ENCODE measurements at places on chromosomes 2 and 18.
A peak's percentile ranks its signal among the peaks of the same experiment; 100 is the strongest.

GRCh38 chr2:118705032-118705431, 142.4 kb downstream of the EN1 start:
- H3K36me3 ChIP-seq, result no peaks in the 10 kb centered on the region
- no peak overlapping the region for H3K4me3 ChIP-seq
- peaks cover 7% of the 10 kb centered on the region for H3K27me3 ChIP-seq

DNA sequence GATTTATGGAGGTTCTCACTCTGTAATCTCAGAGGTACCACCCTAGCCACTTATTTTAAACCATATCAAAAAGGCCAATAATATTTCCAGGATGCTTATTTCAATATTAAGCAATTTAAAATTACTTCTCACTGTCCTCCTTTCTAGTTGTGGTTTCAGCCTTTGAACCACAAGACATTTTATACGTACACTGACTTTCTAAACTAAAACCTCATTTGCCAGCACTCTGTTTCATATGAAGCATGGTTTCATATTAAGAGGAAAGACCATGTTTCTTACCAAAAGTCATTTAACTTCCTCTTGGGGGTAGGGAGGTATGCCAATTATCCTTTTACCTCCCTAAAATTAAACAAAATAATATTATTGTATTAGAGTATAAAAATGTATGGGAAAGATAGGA, 399.8 kb downstream of the CDH7 start:
- no peak for DNase-seq
- no peaks in the 10 kb centered on the region for H3K27me3 ChIP-seq
- no peak overlapping the region for H3K27ac ChIP-seq
- H3K4me3 ChIP-seq, result no peak overlapping the region
- H3K4me1 ChIP-seq, result no peaks in the 10 kb centered on the region
- H3K36me3 ChIP-seq, result no peaks in the 10 kb centered on the region

GRCh38 chr2:48124592-48124991, 218.3 kb upstream of the FBXO11 start:
- no peaks in the 10 kb centered on the region for H3K4me1 ChIP-seq
- no peaks in the 10 kb centered on the region for H3K36me3 ChIP-seq
- H3K27me3 ChIP-seq, result peaks cover 1% of the 10 kb centered on the region
- H3K27ac ChIP-seq, result no peak overlapping the region
- H3K4me3 ChIP-seq, result no peak overlapping the region

DNA sequence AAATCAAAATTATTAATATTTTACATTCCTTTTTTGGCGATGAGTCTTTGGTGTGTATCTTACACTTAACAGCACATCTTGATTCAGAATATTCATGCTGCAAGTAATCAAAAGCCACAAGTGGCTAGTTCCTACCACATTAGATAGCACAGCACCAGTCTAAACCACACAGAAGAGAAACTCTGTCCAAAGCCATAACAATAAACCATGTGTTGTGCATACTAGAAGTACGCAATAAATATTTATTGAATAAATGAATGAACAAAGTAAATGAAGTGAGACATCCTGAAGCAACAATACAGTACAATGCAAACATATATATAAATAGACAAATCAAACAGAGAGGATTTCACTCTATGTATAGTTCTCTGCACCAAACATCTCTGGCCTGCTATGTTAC, 287.3 kb downstream of the EXOC6B start:
- no peak overlapping the region for H3K4me3 ChIP-seq
- H3K27ac ChIP-seq, result no peak overlapping the region
- no peaks in the 10 kb centered on the region for H3K27me3 ChIP-seq
- DNase-seq, result no peak
- H3K36me3 ChIP-seq, result peaks cover 28% of the 10 kb centered on the region

GRCh38 chr2:168422584-168422983, 33.5 kb upstream of the CERS6 start:
- no peak overlapping the region for H3K27ac ChIP-seq
- H3K4me3 ChIP-seq, result no peak overlapping the region
- no peaks in the 10 kb centered on the region for H3K27me3 ChIP-seq
- peaks cover 3% of the 10 kb centered on the region for H3K36me3 ChIP-seq
- peaks cover 30% of the 10 kb centered on the region for H3K4me1 ChIP-seq

GRCh38 chr18:79983793-79984192, 4.6 kb downstream of the TXNL4A start:
- peak overlapping the region; percentile 85 for H3K27ac ChIP-seq
- peaks cover 76% of the 10 kb centered on the region for H3K4me1 ChIP-seq
- DNase-seq, result no peak
- H3K36me3 ChIP-seq, result no peaks in the 10 kb centered on the region

- H3K27me3 ChIP-seq, result peaks cover 3% of the 10 kb centered on the region
- no peaks in the 10 kb centered on the region for H3K36me3 ChIP-seq
- peak overlapping the region; percentile 17 for H3K27ac ChIP-seq
Observed at GRCh38 chr2:159106109-159106508, 137.7 kb downstream of the TANC1 start.

GRCh38 chr2:132725748-132726147, 55.7 kb upstream of the LYPD1 start:
- H3K4me1 ChIP-seq, result no peaks in the 10 kb centered on the region
- no peak for DNase-seq
- no peak overlapping the region for H3K27ac ChIP-seq
- no peak overlapping the region for H3K4me3 ChIP-seq
- no peaks in the 10 kb centered on the region for H3K36me3 ChIP-seq

DNA sequence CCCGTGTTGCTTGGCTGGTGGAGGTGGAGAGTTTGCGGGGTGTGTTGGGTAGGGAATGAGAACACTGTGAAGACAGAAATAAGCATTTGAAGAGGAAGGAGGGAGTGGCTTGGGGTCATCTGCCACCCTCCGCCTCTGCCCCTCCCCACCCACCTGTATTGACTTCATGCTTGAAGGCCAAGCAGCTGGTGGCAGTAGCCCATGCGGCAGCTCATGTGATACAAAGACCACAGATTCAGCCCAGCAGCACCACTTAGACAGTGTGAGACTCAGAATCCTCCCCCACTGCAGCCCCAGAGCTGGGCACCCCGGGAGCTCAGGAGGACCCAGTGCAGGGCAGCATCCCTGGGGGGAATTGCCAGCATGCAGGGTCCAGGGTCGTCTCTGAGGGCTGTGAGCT, 15.4 kb downstream of the NPPC start:
- H3K4me1 ChIP-seq, result peaks cover 14% of the 10 kb centered on the region
- no peaks in the 10 kb centered on the region for H3K27me3 ChIP-seq
- no peak for DNase-seq
- no peaks in the 10 kb centered on the region for H3K36me3 ChIP-seq
- H3K4me3 ChIP-seq, result no peak overlapping the region
- no peak overlapping the region for H3K27ac ChIP-seq

DNA sequence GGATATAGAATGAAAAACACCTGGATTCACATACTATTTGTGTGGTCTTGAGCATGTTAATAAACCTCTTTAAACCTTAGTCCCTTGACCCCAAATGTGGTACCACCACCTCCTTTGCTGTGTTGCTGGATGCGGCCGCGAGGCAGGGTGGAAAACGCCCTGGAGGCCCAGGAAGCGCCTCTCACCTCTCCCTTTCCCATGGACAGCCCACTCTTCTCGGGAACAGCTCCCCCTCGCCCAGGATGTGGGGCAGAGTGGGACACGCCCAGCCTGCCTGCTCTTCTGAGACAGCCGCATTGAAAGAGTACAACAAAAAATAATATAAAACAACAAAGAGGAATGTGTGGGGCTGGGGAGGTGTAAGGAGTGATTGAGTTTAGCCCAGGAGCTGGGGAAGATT, 549.0 kb upstream of the ID2 start:
- no peak for DNase-seq
- H3K36me3 ChIP-seq, result no peaks in the 10 kb centered on the region
- H3K4me3 ChIP-seq, result no peak overlapping the region
- peaks cover 16% of the 10 kb centered on the region for H3K4me1 ChIP-seq
- H3K27me3 ChIP-seq, result no peaks in the 10 kb centered on the region

GRCh38 chr2:128535953-128536352, 217.3 kb upstream of the HS6ST1 start:
- no peak for DNase-seq
- H3K36me3 ChIP-seq, result no peaks in the 10 kb centered on the region
- no peaks in the 10 kb centered on the region for H3K27me3 ChIP-seq
- H3K4me3 ChIP-seq, result no peak overlapping the region

- peaks cover 6% of the 10 kb centered on the region for H3K4me1 ChIP-seq
- no peaks in the 10 kb centered on the region for H3K27me3 ChIP-seq
- H3K36me3 ChIP-seq, result no peaks in the 10 kb centered on the region
- no peak for DNase-seq
- no peak overlapping the region for H3K4me3 ChIP-seq
- no peak overlapping the region for H3K27ac ChIP-seq
Observed at GRCh38 chr2:231204146-231204545, 5.7 kb downstream of the ARMC9 start.

GRCh38 chr2:199219551-199219950, 238.2 kb downstream of the SATB2 start:
- H3K36me3 ChIP-seq, result no peaks in the 10 kb centered on the region
- H3K4me3 ChIP-seq, result no peak overlapping the region
- no peaks in the 10 kb centered on the region for H3K27me3 ChIP-seq

GRCh38 chr2:13128139-13128538, 411.4 kb downstream of the TRIB2 start:
- DNase-seq, result no peak
- no peaks in the 10 kb centered on the region for H3K36me3 ChIP-seq
- peaks cover 26% of the 10 kb centered on the region for H3K27me3 ChIP-seq
- no peak overlapping the region for H3K4me3 ChIP-seq

GRCh38 chr2:232444409-232445148, 11.4 kb upstream of the ALPI start:
- no peak overlapping the region for H3K27ac ChIP-seq
- H3K36me3 ChIP-seq, result no peaks in the 10 kb centered on the region
- H3K27me3 ChIP-seq, result no peaks in the 10 kb centered on the region
- DNase-seq, result peak; percentile 38

- no peak overlapping the region for H3K4me3 ChIP-seq
- DNase-seq, result no peak
- H3K27ac ChIP-seq, result no peak overlapping the region
Observed at GRCh38 chr2:215727507-215728503, 285.5 kb downstream of the MREG start.

- H3K4me3 ChIP-seq, result no peak overlapping the region
- no peak for DNase-seq
- H3K36me3 ChIP-seq, result peaks cover 17% of the 10 kb centered on the region
- no peak overlapping the region for H3K27ac ChIP-seq
Observed at GRCh38 chr2:228938629-228939028, 332.5 kb downstream of the PID1 start.

- H3K27ac ChIP-seq, result no peak overlapping the region
- no peak overlapping the region for H3K4me3 ChIP-seq
- no peak for DNase-seq
- no peaks in the 10 kb centered on the region for H3K4me1 ChIP-seq
- peaks cover 18% of the 10 kb centered on the region for H3K27me3 ChIP-seq
- no peaks in the 10 kb centered on the region for H3K36me3 ChIP-seq
Observed at GRCh38 chr2:238914648-238915015, 66.7 kb downstream of the TWIST2 start.

GRCh38 chr2:100718065-100718629, 101.8 kb upstream of the NPAS2 start:
- H3K27ac ChIP-seq, result no peak overlapping the region
- DNase-seq, result no peak
- H3K36me3 ChIP-seq, result no peaks in the 10 kb centered on the region
- no peaks in the 10 kb centered on the region for H3K4me1 ChIP-seq
- H3K27me3 ChIP-seq, result no peaks in the 10 kb centered on the region
- H3K4me3 ChIP-seq, result no peak overlapping the region

- H3K4me1 ChIP-seq, result peaks cover 47% of the 10 kb centered on the region
- no peak overlapping the region for H3K27ac ChIP-seq
- H3K27me3 ChIP-seq, result no peaks in the 10 kb centered on the region
- H3K4me3 ChIP-seq, result no peak overlapping the region
Observed at GRCh38 chr2:109143214-109144187, 14.5 kb downstream of the SH3RF3 start.

DNA sequence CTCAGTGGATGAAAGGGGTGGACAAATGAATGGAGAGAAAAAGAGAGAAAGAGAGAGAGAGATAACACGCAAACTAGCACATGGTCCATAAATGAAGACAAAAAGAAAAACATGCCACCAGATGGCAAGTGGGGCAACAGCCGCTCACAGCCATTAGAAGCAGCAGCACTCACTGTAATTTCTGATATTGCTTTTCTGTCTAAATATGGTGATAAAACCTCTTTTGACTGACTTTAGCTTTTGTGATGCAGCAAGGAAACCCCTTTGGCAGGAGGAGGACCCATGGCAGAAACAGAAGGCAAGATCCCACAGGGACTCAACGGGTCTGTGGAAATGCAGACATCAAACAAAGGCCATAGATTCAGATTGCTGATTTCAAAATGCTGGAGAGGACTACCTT, 88.0 kb upstream of the CDH20 start:
- H3K36me3 ChIP-seq, result no peaks in the 10 kb centered on the region
- H3K4me1 ChIP-seq, result no peaks in the 10 kb centered on the region
- H3K27ac ChIP-seq, result no peak overlapping the region
- no peak overlapping the region for H3K4me3 ChIP-seq
- DNase-seq, result no peak

DNA sequence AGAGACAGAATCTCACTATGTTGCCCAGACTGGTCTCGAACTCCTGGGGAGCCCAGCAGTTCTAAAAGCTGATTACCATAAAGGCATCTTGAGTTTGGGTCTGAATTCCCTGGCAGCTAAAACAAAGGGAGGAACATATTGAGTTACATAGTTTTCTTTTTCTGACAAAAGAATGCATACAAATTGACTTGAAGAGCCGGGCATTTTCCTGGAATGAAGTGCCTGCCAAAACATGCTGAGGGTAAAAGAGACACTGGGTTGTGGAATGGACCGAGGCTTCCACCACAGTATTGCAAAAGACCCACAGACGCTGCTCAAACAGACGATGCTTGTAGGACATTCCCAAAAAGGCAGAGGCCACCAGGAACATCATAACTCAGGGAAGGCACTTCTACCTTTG, 35.1 kb upstream of the ROCK2 start:
- no peak overlapping the region for H3K4me3 ChIP-seq
- no peaks in the 10 kb centered on the region for H3K4me1 ChIP-seq
- H3K27ac ChIP-seq, result no peak overlapping the region
- no peak for DNase-seq
- H3K36me3 ChIP-seq, result no peaks in the 10 kb centered on the region

DNA sequence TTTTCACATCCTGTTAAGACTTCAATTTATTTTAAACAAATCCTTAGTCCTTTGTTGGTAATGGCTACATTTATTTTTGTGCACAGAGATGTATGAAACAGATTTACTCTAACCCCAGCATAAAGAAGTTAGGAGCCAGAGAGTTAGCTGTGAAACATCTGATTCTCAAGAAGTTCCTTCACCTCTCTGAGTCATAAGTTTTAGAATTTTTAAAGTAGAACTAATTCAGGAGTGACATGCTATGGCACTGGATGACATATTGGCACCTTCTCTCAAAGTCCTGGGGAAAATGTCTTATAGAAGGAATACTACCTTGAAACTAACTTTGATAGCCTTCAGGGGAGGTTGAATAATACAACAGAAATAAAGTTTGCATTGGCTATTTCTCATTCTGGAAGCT, 6.4 kb upstream of the DSG2 start:
- H3K4me3 ChIP-seq, result no peak overlapping the region
- H3K4me1 ChIP-seq, result no peaks in the 10 kb centered on the region
- no peak overlapping the region for H3K27ac ChIP-seq
- H3K27me3 ChIP-seq, result peaks cover 45% of the 10 kb centered on the region
- DNase-seq, result no peak
- H3K36me3 ChIP-seq, result no peaks in the 10 kb centered on the region

Measured in naive thymus-derived CD8-positive, alpha-beta T cell (primary cell).